Psoas muscle (tissue), 8 donors: ENCODE measurements at places on chromosomes 3 and 15. TPM values are rescaled to one million over a fixed set of nuclear protein-coding genes. Genes with fewer than 3 reads are reported as not detected.
A peak's percentile ranks its signal among the peaks of the same experiment; 100 is the strongest.

GRCh38 chr3:50582083-50582482, 12.8 kb downstream of the HEMK1 start:
- DNase-seq, result peak; percentile 81

LRRC15 gene
- polyA plus RNA-seq, result 0.01 TPM

DNA sequence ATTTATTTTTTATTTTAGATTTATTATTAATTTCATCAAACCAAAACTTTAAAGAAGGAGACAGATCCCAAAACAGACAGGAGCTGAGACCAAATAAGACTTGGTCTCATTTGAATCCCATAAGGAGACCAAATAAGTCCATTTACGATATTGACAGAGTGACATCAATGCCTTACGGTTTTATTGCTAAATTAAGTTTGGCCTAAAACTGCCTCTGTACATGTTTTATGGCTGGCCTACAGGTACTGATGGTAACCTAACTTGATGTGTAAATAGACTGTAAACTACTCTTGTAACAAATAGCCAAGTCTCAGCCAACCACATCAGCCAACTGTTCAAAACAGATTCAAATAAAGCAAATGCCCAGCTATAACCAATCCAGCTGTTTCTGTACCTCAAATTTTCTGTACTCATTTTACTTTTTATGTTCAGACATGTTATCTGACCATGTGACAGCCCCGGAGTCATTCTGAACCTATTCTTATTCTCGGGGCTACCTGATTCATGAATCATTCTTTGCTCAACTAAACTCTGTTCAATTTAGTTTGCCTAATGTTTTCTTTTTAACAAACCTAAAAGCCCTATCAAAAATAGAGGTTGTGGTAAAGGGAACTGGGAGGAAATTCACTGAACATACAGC, 89.4 kb upstream of the CDAN1 start:
- DNase-seq, result no peak

PLA2G4B gene
- 1.4 TPM for polyA plus RNA-seq
